ENCODE measurements at places on chromosomes 2 and 18.

- DNase-seq: peak; percentile 44
Measured at GRCh38 chr2:220687231-220687843, 884.8 kb downstream of the EPHA4 start.

- no peak for DNase-seq
Measured at GRCh38 chr2:231524477-231525247, 5.6 kb downstream of the NMUR1 start.

- no peak for DNase-seq
Measured at GRCh38 chr18:9321736-9322135, 12.8 kb upstream of the TWSG1 start.

- DNase-seq: no peak
Measured at GRCh38 chr2:196369967-196370366, 198.6 kb upstream of the STK17B start.

DNA sequence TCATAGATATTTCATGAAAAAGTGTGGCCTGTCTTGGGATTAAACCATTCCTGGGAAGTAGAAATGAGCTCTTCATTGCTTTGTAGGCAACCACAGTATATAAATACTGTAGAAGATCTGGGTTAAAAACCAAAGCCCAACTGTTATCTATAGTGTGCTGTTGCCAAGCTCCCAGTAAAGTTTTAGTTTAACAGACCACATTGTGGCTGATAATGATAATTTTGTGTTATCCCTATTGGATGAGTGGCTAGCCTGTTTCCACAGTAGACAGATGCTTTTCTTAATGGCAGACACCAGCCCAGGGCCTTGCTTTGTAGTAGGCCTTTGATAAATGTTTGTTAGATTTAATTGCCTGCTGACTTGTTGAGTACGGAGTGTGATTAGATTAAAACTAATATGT lies 52.1 kb downstream of the FMNL2 start:
- DNase-seq: no peak

DNA sequence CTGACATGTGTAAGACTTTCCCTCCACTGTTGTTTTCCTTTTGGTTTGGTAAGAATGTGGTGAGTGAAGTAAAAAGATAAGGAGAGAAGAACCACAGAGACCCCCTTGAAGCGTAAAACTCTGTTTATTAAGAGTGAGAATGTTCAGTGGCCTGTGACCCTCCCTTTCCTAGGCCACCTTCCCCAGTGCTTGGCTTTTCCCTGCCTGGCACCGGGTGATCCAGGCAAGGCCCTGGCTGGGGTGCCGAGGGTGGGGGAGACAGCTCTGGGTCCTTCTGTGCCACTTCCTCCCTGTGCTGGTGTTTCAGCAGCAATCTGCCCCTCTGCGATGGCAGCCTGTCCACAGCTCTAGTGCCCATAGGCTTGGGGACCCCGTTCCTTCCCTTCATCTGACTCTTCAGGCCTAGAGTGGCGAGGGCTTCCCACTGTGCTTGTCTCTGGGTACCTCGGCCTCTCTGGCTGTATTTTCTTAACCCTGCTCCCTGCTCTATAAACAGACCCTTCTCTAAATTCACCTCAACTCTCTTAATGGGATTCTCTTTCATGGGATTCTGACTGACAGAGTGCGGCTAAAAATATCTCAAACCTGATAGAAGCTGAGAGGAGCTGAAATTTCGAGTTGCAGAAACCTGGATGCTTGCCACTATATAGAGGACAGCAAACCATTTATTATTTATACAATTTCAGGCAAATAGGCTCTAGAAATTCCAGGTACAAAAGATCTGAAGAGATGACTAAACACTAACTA lies 461.0 kb downstream of the DLGAP1 start:
- DNase-seq: no peak

- no peak for DNase-seq
Measured at GRCh38 chr2:37376421-37377186, 32.2 kb downstream of the QPCT start.

- DNase-seq: no peak
Measured at GRCh38 chr18:57841568-57841967, 38.5 kb upstream of the ATP8B1 start.

DNA sequence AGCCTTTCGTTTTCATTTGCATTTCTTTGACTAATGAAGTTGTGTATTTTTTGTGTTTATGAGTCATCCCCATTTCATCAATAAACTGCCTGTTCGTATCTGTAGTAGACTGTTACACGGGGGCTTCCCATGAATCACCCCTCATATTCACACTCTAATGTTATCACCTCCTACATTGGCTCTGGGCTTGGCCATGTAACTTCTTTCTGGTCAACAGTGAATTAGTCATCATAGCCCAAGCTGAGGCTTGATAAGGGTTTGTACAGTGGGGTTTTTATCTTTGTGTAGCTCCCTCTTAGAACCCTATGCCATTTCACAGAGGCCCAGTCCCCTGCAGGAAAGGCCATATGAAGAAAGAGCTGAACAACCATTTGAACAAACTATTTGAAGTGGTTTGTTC lies 151.0 kb downstream of the CCBE1 start:
- DNase-seq: no peak

DNA sequence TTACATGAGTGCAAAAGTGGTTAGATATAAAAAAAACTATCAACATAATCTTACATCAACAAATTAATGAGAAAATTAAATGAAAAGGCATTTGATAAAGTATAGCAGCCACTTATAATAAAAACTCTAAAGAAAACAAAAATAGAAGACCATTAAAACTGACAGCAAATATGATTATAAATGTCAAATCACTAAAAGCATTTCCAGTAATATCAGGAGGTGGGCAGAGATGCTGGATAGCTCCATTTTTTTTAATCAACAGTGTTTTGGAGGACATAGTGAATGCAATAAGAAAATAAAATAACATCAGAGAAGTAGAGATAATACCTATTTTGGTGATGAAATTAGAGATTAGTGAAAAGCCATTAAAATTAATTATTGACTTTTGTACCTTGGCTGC lies 173.4 kb downstream of the LRRTM4 start:
- no peak for DNase-seq

- DNase-seq: peak; percentile 70
Measured at GRCh38 chr18:50053111-50053510, 141.8 kb downstream of the MYO5B start.

- no peak for DNase-seq
Measured at GRCh38 chr2:100247256-100248043, 74.9 kb downstream of the LONRF2 start.

- no peak for DNase-seq
Measured at GRCh38 chr2:98376996-98377395, 30.7 kb downstream of the CNGA3 start.

DNA sequence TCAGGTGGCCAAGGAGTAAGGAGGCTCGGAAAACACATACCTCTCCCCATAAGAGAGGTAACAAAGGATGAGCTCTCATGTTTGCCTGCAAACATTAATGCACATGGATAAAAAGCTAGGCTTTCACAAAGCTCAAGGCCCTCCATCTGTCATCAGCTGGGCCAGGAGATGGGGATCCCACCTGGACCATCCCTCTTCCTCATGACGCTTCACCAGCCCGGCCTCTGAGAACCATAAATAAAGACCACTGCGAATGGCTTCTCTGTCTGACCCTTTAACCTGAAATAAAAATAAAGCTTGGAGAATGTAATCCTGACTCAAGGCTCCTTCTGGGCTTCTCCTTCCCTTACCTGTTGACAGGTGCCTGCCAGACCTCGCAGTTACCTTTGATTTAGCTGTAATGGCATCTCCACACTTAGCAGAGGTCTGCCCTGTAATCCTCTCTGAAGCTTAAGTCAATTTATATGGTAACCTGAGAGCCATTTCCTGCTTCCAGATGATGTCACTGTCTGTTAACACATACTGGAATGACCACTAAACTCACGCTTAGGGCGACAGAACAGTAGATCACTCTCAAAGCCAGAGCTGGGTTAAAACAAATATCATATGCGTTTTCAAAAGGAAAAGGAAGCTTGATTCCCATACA lies 29.3 kb upstream of the FOXI3 start:
- DNase-seq: no peak

DNA sequence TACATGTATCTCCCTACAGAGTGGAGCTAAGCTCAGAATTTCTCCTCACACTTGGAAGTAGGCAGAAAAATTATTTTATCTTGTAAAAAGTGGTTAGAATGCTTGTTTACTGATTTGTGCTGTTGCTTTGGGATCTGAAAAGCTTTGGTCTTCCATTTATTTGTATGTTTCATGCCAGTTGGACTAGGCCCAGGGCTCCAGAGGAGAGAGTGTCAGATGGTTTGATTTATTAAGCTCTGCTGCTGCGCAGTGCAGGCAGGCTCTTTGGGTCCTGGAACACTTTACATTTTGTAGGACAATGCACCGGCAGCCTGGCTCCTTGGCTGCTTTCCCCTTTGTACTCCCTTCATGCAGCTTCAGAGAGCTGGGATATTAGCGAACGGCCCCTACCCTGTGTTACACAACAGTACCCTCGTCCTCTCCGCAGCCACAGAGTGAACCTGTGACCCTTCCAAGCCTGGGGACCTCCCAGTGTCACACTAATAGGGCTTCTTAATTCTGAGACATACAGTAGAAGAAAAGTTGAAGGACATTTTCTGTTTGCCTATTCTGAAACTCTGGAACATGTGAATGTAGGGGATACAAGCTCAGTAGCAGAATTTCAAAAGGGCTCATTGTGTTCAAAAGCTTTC lies 56.7 kb upstream of the EML6 start:
- peak; percentile 91 for DNase-seq

DNA sequence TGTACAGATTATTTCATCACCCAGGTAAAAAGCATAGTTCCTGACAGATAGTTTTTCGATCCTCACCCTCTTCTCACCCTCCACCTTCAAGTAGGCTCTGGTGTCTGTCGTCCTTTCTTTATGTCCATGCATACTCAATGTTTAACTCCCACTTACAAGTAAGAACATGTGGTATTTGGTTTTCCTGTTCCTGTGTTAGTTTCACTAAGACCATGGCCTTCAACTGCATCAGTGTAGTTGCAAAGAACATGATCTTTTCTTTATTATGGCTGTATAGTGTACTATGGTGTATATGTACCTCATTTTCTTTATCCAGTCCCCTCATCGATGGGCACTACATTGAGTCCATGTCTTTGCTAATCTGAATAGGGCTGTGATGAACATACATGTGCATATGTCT lies 184.2 kb downstream of the KCNJ3 start:
- DNase-seq: no peak

GRCh38 chr18:5966514-5966913 lies 71.2 kb upstream of the TMEM200C start:
- no peak for DNase-seq

DNA sequence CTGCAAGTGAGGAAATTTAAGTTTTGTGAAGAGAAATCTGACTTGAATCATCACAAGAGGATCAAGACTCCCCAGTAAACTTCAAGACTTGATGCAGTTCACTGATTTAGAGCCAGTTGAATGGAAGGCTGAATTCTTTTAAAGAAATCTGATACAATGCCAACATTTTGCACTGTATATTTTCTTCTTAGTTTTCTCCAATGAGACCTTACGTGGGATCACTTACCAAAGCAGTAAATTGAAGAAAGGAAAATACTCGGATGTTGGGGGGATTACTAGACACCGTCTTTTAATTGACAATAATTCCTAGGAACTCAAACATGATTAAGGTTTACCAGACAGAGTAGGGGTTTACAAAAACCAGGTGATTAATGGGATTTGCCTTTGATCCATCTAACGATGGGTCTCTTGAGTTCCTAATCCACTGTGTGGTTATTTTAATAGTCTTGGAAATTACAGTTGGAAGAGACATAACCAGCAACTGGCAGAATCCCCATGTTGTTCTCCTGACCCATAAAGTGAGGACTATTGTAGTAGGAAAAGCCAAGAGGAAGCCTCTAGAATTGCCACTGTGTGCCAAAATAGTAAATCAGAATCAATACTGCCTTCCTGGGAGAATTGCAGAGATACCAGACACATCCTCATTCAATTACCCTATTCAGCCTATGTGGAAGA lies 354.5 kb downstream of the PID1 start:
- DNase-seq: no peak

GRCh38 chr2:11144077-11144737 lies 11.1 kb upstream of the SLC66A3 start:
- DNase-seq: no peak

GRCh38 chr2:232228332-232228731 lies 150.2 kb upstream of the ALPP start:
- no peak for DNase-seq

DNA sequence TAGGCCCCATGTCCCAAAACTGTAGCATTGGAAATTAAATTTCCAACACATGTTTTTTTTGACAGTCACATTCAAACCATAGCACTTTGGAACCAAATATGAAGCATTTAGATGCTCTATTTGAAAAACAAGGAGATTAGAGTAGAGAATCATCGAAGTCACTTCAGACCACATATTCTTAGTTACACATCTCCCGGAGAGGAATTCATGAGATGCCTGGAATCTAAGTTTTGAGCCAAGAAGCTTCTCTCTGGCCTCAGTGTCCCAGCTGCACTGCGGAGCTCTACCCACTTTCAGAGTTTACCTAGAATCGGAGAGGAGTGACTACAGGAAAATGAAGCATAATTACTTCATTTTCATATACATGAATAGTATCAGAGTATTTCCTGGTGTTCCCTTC lies 385.9 kb downstream of the TNS1 start:
- DNase-seq: no peak

DNA sequence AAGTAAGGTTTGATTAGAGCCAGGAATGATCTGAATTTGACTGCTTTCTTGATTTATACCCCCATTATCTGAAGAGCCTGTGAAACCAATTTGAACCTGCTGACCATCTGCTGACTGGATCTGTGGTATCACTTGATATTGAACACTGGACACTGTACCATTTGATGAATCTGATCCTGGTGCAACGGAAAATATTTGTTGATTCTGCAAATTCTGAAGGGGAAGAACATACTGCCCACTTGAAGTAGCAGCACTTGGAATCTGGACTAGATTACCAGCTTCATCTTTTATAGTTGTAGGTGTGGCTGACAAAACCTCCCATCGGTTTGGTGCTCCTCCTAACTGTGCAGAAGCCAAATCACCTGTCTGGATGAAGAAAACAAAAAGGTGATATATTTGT lies 9.3 kb downstream of the SP3 start:
- DNase-seq: no peak

DNA sequence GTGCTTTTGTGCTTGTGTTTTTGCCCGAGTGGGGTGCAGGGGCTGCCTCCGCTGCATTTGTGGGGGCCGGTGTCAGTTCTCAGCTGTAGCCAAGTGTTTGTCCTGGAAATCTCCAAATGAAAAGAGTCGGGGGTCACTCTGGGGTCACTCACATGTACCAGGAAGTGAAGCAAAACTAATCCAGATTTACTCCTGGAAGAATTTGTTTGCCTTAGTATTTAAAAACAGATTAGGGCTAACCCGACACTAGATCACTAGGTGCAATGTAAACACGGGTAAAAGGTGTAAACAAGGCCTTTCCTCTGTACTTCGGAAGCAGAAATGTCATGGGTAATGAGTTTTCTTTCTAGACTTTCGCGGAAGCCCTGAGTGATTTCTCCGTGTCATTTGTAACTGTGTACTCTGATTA lies 50.3 kb downstream of the GBX2 start:
- no peak for DNase-seq

- DNase-seq: no peak
Measured at GRCh38 chr2:236945431-236946016, 140.2 kb upstream of the COPS8 start.

DNA sequence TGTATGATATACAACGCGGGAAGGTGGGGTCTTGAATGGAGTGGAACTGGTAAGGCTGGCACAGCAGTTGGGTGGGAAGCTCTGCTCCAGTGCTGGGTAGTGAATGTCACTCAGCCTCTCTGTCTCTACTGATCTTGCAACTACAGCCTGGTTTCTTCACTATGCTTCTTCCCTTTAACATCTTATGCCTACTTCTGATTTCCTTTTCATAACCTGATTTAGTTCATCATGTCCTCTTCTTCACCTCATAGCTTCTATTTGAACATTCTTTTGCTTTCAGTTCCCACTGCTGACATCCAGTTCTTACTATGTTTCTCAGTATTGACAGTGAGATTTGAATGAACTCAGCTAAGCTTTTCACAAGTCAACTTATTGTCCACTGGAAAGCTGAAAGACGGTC lies 286.2 kb downstream of the ARL6IP6 start:
- DNase-seq: no peak
